SW 1271 (cell line): ENCODE measurements at places on chromosomes 16 and 17.
A peak's percentile ranks its signal among the peaks of the same experiment; 100 is the strongest.

DNA sequence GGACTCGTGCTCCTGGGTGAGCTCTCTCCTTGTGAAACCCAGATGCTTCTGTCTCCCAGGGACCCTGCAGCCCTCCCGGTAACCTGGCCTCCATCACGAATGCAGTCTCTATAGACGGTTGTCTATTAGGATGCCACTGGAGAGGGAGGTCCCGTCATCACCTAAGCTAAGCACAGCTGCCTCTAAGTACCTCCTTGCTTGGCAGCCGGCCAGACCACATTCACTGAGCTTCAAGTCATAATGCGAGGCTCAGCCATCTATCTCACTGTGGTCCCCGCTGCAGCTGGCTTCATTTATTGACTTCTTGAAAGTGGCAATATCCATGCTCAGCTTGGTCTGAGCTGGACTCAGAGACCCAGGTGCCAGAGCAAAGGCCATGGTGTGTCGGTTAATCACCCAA is 74.5 kb upstream of the HSBP1 start:
- no peak for DNase-seq

DNA sequence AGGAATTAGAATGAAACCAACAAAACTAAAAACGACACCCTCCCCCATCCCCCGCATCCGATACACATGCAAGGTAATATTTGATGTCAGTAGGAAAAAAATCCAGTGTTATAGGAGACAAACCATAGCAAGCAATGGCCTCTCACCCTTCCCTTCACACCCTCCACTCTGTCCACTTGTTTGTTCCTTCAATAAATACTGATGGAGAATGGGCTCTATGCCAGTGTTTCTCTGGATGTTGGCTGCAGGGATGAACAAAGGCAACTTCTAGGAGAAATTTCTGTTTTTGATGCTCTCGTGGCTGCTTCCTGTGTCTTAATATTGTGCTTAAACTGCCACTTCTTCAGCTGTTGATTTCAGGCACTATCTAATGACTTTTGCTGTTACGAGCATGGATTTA is 98.8 kb downstream of the WWOX start:
- no peak for DNase-seq

GRCh38 chr16:2092866-2093265 is 42.8 kb downstream of the PKD1 start:
- DNase-seq = no peak

DNA sequence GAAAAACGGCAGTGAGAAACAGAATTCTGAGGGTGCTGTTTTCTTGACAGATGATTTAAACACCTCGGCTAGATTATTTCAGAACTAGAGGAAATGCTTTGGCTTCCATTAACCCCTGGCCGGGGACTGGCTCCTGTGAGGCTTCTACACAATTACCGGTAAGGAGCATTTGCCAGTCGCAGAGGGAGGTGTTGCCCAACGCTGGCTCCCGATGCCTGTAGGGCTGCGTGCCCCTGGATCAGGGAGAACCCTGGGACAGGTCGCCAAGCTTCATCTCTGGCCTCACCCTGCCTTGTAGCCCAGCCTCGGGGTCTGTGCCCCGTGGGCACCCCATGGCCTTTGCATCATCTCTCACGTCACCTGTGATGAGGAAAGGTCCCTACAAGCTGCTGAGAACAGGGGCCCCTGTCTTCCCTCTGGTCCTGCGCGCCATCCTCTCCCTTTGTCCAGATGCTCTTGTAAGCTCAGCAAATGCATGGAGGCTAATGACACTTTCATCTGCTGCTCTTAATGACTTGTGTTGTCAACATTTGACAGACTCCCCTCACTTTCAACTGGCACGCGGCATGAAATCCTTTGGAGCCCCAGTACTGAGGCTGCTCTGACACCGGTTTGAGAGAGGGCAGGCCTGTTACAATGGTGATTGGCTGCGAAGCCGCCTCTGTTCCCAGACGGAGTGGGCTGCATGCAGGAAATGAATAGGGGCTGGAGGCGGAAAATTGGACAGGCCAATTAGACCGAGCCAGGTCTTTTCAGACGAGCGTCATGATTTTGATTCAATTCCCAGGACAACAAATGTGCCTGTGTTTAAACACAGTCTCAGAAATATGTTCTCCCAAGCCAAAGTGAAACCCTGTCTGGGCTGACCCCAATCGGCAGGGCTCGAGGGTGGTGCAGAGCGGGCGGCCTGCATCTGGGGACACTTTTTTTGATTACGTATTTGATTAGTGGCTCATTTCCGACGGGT is 85.5 kb upstream of the DOC2B start:
- DNase-seq = no peak

DNA sequence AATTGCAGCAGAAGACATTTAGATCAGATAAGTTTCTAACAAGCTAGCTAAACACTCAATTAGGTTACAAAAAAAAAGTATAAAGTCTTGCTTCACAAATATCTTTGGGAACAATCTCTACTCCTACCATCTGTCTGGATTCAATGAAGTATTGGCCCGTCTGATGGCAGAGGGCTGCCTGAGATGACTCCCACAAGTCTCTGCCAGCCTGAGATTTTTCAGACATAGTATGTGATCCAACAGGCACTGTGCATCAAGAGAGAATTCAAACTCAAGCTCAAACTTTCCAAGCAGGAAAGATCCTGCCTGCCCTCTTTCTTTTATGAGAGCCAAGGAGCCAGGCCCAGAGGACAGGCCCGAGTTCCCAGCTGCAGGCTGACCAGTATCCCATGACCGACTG is 22.6 kb downstream of the SLC39A11 start:
- DNase-seq = no peak

- no peak for DNase-seq
Measured at GRCh38 chr16:63416712-63417111, 1380.5 kb upstream of the CDH8 start.

DNA sequence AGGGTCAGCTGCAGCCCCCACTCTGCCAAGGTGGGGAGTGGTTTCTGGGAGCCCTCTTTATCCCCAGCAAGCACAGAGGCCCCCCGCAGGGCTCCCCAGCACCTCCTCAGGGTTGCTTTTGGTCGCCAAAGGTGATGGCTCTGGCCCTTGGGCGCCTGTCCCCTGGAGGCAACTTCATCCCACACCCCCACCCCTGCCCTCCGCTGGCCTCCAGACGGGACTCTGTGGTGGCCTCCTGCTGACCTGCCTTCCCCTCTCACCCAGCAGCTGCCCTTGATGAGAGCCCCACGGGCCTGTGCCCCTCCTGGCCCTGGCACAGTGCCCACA is 7.8 kb upstream of the RHOT2 start:
- DNase-seq = no peak

GRCh38 chr16:16025214-16025968 is 76.0 kb downstream of the ABCC1 start:
- DNase-seq = no peak

DNA sequence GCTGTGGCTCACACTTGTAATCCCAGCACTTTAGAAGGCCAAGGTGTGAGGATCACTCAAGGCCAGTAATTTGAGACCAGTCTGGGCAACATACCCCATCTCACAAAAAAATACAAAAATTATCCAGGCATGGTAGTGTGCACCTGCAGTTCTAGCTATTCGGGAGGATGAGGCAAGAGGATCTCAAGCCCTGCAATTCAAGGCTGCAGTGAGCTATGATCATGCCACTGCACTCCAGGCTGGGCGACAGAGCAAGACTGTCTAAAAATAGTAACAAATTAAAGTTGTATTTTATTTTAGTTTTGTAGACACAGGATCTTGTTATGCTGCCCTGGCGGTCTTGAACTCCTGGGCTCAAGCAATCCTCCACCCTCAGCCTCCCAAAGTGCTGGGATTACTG is 18.2 kb downstream of the USP31 start:
- DNase-seq = no peak

GRCh38 chr16:28130099-28131088 is 66.9 kb upstream of the GSG1L start:
- no peak for DNase-seq

DNA sequence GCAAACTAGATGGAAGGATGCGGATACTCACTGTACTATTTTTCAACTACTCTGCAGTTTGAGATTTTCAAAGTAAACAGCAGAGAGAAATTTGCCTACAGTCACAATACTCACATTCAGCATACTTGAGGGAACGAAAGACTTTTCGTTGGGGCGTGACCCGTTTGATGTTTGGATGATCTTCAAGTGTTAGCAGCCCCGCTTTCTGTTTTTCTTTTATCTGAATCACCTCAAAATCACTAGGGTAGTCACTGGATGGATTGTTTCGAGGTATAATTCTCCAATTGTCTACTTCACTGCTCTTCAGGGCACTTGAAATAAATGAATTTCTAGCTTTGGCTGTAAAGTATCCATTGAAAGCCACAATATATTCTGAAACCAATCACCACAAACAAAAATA is 17.8 kb downstream of the MBTPS1 start:
- no peak for DNase-seq

DNA sequence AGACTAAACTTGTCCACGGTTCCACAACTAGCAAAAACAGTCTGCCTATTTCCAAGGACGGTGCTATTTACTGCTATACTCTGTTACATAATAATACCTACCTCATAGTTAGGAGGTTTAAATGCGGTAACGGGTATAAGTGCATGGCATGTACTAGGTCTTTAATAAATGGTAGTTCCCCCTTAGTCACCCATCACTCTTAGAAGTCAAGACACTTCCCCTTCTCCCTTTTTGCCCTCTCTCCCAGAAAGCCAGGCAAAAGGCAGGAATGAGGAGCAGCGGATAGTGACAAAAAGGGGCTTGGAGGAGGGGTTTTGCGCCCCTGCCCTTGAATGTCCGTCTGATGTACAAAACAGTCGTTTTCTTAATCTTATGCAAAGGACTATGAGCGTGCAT is 1.1 kb upstream of the LSM12 start:
- DNase-seq = no peak

DNA sequence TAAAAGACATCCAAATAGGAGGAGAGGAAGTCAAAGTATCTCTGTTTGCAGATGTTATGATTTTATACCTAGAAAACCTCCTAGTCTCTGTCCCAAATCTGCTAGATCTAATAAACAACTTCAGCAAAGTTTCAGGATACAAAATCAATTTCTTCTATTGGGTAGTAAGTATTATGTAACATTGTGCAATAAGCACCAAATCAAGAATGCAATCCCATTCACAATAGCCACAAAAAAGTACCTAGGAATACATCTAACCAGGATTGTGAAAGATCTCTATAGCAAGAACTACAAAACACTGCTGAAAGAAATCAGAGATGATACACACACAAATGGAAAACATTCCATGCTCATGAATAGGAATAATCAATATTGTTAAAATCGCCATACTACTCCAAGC is 13.0 kb downstream of the NLRP1 start:
- DNase-seq = no peak

DNA sequence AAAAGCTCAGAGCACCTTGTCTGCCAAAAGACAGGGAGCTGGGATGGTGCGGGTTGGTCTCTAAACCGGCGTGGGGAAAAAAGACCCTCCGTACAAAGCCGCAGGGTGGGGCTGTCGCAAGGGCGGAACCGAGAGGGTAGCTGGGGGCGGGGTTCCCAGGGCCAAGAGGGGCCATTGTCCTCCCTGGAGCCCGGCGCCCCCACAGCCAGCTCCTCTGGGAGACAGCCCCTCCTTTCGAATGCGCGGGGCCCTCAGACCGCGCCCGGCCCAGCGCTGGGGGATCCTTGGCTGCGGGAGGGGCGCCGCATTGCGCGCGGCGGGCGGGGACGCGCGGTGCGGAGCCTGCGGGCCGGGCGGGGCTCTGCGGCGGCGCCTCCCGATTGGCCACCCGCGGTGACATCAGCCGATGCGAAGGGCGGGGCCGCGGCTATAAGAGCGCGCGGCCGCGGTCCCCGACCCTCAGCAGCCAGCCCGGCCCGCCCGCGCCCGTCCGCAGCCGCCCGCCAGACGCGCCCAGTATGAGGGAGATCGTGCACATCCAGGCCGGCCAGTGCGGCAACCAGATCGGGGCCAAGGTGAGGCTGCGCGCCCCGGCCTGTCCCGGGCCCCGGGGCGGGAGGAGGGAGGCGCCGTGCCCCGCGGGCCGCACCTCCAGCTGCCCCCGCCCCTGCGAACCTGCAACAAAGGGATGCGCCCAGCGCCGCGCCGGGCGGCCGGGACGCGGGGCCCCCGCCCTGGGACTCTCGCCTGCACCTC is at the start of gene TUBB3:
TSS of gene TUBB3 (plus strand) at position 459 of the 756 bp plus-strand sequence. CDS start at position 519, 60 bp downstream.
- DNase-seq = peak; percentile 83

DNA sequence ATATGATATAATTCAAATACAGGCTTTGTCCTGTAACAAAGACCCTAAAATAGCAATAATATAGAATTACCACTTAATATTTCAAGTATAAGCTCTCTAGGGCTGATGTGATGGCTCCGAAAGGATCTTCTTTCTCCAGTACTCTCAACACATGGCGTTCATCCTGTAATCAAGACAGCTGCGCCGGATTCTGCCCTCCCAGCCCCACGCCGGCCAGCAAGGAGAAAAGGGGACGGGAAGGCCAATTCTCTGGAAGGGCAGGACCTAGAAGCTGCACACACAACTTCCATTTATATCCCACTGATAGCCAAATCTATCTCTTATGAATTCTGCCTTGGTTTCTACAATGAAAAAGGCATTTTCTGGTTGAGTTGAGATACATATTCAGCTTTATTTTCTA is 32.0 kb downstream of the CCDC182 start:
- no peak for DNase-seq

DNA sequence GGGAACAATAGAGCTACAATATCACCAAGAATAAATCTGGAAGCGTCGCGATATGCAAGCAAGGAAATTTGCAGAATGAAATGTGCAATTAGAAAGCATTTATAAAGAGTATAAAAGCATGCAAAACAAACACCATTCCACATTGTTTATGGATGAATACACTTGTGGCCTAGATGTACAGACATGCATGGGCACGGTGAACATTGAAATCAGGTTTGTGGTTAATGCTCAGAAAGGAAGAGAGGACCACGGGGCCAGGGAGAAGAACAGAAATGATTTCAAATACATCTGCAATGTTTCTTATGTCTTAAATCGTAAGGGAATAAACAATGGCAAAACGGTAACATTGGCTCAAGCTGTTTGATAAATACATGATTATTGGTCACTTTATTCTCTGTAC is 235.9 kb downstream of the FOXL1 start:
- DNase-seq = no peak

- DNase-seq = no peak
Measured at GRCh38 chr16:1049976-1050247, 22.6 kb upstream of the SSTR5 start.

DNA sequence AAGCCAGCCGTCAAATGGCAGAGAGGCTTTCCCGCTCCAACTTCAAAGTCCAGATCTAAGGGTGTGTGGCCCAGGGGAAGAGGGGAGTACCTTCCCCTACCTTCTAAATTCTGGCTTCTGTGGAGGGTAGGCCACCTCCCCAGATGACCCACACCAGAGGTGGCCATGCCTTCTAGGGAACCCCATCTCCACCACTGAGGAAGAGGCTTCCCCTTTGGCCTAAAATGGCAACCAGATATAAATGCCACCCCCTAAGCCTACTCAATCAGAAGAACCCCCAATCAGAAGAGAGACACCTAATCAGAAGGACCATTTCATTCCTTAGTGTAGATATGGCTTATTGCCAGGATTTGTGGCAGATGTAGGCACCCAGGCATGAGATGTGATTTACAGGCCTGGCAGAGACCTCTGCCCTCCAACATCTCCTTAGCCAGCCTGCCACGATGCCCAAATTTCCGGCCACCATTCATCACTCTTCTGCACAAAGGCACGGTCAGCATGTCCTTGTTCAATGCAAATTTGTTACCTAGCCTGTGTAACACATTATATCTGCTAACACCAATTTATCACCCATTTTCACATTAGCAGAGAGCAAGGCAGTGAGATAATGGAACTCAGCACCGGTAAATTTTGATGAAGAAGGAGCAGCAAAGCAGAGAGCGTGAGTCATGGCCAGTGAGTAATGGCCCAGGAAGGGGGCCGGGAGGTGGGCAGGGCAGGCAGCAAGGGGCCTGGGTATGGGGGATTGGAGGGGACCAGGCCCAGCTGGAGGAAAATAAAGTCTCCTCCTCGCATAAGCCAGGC is 1.2 kb upstream of the MGAT5B start:
- no peak for DNase-seq

- DNase-seq = no peak
Measured at GRCh38 chr17:40086150-40087044, 14.0 kb downstream of the NR1D1 start.
